Stimulated activated CD8-positive, alpha-beta memory T cell treated with anti-CD3 and anti-CD28 coated beads, Interleukin-4, amount 100 ng/mL, for 1 hour (primary cell): ENCODE measurements at places on chromosomes 7 and 10.

DNA sequence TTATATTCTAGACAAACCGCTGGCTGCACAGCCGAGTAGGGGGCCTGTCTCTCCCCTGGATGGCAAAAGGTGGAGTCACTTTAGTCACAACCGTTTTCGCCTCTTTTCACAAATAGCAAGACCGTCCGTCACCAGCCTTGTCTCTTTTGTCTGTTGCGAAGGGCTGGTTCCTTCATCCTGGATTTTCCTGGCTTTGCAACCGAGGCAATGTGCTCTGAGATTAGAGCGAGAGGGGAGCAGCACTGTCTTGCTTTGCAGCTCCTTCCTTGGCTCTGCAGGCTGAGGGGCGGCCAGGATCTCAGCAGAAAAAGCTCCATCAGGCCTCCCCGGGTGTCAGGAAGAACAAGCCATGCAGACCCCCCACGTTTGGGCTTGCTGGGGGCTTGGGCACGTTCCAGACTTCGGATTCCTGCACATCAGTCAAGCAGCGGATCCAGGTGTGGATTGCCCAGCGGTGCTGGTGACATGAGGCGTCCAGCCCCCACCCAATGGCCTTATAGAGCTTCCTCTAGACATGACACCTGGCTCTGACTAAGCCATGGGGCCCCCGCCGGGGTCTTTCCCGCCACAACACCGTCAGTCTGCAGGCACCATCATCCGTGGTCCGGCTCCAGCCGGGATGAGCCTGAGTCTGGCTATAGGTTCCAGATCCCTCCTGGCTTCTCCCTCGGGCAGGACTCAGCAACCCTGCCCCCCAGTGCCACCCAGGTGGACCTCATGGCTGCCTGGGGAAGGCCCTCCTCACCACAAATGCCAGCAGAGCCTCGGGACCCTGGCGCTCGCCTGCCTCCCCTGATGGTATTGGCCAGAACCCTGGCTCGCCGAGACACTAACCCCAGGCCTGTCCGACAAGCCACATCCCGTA lies 467.6 kb upstream of the FOXK1 start:
- DNase-seq = no peak

DNA sequence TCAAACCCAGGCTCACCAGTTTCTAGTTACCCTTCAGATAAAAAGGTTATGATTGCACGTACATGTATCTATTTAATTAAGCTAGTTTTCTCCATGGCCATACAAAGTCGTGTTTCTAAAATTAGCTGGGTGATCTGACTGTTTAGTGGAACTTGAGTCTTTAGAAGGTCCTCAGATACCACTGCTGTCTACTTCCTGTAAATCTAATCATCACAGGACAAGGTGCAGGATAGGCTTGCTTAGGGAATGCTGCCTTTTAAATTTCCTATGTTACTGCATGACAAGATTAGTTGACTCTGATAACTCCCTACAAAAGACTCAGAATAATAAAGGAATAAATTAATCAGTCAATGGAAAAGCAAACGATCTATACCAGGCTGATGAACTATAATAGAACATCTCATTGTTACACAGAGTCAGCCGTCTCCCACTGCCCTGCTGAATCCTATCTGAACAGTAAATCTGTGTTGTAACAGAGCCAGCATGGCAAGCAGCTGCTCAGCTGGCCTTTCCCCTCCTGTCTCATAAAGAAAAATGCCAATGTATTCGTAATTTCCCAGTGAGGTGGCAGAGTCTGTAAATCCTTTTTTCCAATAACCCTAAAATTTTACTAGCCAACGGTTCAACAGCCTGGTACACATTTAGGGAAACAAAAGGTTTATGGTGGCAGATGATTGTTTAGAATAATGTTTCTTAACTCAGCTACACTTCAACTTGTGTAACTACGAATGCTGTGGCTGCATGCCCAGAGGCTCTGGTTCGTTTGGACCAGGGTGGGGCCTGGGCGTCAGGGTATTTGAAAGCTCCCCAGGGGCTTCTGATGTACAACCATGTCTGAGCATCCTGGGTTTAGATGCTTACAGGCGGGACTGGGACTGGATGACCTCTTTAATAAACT lies 318.0 kb downstream of the PAXIP1 start:
- DNase-seq = no peak

DNA sequence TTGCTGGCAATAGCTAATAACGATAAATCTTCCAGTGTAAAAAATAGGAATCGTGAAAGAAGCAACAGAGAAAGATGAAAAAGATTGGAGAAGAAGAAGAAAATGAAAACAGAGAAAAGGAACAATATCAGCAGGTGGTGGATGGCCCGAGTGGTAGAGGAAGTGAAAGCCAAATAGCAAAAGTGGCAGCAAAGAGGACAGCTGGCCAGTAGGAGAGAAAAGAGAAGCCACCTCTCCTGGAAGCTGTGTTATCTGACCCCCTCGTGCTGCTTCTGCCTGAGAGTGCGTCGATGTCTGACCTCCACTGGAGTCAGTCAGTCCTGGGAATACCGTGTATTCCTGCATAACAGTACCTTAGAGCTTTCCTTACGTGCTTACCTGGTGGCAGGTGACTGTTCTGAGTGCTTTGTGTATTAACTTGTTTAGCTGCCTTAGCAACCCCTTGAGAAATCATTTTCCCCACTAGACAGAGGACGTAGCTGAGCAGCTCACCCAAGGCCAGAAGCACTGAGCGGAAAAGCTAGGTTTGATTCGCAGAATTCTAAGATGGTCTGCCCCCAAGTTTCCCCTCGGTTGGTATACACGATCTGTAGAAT lies 88.3 kb downstream of the CHN2 start:
- no peak for DNase-seq

GRCh38 chr10:11838298-11838852 lies 15.2 kb downstream of the PROSER2 start:
- DNase-seq = no peak

DNA sequence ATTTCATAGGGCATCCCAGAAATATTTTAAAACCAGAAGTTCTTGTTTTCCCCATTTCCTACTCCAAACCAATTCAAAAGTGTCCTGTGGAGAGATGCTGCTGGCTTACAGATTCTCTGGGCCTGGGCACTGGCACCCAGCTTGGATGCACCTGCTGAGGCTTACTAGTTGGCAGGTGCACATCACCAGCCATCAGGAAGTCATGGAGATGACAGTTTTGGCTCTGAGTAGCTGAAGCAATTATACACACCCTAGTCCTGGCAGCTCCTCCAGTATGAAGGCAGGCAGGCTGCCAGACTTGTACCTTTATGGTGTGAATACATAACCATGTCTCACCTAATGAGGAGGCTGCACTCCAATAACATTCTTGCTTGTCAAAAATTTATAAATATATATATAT lies 276.6 kb upstream of the GHITM start:
- DNase-seq = no peak

DNA sequence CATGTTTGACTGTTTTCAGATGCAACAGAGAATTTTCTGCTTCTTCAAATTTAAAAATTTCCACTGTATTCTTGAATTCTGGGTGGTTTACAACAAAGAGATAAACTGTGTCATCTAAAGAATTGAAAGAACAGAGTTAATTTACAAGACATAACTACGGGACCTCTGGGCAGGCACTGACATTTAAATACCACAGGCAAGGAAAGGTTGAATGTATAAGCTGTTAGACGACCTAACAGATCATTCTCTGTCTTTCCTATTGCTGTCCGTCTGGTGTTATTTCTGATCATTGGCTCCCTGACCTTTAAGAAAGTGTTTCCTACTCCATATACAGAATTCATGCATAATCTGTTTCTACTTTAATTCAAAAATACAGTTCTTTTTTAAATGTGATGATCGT lies 15.5 kb upstream of the PON3 start:
- no peak for DNase-seq

- DNase-seq = no peak
Observed at GRCh38 chr7:158979635-158980351, 123.4 kb downstream of the DYNC2I1 start.

GRCh38 chr10:97707134-97707861 lies 6.2 kb upstream of the MARVELD1 start:
- DNase-seq = no peak

- peak; percentile 29 for DNase-seq
Observed at GRCh38 chr7:39746103-39746819, 122.9 kb downstream of the RALA start.

DNA sequence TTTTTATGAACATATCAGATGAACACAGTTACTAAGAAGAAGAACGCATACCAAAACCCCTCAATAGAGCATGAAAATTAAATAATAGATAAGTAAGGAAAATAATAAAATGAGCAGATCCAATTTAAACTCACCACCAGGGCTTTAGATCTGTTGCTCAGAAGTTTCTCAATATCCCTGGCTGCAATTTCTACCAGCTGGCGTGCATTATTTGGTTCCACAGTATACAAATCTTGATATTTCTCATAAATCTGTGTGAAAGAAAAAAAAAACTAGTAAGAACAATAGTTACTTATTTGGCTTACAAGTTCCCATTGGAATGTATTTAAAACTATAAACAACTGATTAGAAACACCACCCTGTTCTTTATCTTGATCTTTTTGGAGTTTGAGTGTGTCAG lies 108.6 kb downstream of the CACNA2D1 start:
- DNase-seq = no peak

DNA sequence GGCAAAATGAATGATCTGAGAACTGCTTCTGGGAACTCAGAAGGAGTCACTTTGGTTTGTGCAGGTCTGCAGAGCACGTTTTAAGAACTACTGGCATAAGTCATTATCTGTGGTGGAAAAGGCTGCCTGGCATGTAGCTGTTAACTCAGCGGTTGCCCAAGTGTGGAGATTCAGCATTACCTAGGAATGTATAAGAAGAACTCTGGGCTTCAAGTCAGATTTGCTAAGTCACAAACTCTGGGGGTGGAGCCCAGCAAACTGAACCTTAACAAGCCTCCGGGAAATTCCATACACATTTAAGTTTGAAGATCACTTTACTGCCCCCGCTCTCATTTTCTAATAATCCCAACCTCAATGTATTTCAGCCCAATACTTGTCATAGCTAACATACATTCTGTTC lies 31.1 kb downstream of the PLXDC2 start:
- no peak for DNase-seq

DNA sequence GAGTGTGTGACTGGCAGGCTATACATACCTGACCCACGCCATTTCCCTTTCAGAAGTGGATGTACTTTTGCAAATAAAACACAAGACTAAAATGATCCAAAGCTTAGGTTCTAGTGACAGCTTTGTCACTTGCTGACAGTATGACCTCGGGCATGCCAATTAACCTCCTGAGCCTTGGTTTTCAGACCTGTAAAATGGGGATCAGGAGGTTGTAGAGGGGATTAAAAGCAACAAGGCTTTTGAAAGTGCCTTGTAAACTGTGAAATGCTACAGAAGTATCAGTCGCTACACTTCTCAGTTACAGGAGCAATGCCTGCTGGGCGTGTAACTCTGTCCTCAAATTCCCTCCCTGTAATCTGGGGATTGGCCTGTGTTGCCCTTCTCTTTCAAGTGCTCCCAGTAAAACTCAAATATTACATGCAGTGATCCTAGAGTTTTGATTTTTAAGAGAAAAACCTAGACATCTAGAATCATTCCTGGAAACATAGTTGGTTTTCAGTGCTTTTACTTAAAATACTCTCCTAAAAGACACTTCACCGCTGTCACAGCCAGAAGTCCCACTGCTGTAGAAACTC lies 8.8 kb upstream of the GRB10 start:
- no peak for DNase-seq

GRCh38 chr7:25940086-25940906 lies 211.7 kb upstream of the NFE2L3 start:
- no peak for DNase-seq

GRCh38 chr10:119041326-119041725 lies 11.8 kb downstream of the NANOS1 start:
- DNase-seq = no peak

DNA sequence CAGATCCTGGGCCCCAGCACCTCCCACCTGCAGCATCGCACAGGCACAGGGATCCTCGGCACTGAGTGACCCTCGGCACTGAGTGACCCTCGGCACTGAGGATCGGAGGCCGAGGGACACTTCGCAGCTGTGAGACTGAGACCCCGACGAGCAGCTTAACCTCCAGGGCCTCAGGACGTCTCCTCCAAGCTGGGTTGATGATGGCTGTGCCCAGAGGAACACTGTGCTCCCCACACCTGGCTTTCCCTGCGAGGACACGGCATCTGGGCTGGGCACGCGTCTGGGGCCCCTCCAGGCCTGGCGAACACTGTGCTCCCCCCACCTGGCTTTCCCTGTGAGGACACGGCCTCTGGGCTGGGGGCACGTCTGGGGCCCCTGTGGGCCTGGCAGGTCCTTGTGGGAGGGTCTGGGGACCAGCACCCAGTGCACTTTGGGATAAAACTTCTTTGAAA lies 158.3 kb upstream of the PPP2R2D start:
- DNase-seq = no peak

DNA sequence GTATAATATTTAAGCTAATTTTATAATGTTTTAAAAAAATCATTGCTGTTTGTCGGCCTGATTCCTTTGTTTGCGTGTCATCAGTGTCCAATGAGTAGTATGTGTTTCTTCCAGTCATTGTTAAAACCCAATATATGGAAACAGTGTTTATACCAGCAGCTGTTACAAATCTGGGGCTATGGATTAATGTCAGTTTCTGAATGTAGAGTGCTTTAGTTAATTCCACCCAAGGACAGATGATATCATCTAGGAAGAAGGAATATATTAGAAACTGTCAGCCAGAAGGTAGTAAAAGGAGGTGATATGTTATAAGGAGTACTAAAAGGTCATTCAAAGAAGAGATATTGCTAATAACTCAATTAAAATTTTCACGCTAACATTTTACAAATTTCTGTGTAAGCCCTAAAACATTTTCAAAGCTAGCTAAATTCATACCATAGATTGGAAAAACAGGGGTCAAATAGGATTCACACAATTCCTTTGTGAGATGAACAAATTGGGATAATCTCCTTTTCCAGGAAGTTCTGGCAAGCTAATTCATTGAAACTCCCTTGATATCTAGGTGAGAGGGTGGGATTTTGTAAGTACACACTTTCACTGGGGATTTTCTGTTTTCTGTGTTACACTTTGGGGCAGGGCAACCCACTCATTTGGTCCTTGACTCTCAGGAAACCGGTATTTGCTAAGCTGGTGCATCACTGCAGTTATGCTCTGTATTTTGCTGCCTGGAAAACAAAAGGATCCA lies 448.8 kb downstream of the LRMDA start:
- no peak for DNase-seq

GRCh38 chr10:18545621-18546305 lies 105.6 kb downstream of the NSUN6 start:
- no peak for DNase-seq

DNA sequence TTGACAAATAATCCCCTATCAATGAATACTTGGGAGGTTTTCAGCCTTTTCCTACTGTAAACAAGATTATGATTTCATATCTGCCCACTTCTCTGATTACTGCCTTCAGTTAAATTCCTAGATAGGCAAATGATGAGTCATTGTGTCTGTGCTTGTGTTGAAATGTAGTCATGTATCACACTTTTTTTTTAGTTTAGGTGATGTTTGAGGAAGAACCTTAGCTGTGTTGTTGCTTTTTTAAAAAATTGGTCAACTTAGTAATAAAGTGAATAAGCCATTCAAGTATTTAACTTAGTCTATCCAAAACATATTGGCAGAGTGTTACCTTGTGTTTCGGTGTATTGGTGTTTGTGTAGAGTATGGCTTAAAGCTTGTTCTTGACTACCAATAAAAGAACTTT lies 60.0 kb downstream of the WAC start:
- DNase-seq = no peak

- no peak for DNase-seq
Observed at GRCh38 chr7:191981-192649, at the start of gene FAM20C. FAM20C (plus strand) TSS chr7:192571; CDS start chr7:193200, 629 bp downstream.
